ENCODE measurements at places on chromosomes 11 and 22.
A peak's percentile ranks its signal among the peaks of the same experiment; 100 is the strongest.

GRCh38 chr11:134519390-134519750, 107.3 kb upstream of the B3GAT1 start:
- no peak for DNase-seq

GRCh38 chr11:118607401-118608359, at the start of gene PHLDB1:
Gene PHLDB1, plus strand, starts transcription at chr11:118607615. Its CDS starts 6,222 bp downstream, at chr11:118613837.
- DNase-seq, result peak; percentile 58

DNA sequence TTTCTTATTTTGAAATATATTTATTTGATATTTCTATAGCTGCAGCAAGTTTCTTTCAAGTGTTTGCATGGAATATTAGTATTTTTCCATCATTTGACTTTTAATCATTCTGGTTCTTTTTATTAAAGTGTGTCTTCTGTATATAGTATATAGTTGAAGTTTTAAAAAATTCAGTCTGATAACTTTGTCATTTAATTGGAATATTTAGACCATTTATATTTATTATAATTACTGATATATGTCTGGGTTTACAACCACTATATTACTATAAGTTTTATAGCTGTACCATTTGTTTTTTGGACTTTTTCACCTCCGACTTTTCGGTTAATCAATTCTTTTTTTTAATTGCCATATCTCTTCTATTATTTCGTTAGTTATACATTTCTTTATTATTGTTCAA, 22.7 kb upstream of the ANO1 start:
- no peak for DNase-seq

DNA sequence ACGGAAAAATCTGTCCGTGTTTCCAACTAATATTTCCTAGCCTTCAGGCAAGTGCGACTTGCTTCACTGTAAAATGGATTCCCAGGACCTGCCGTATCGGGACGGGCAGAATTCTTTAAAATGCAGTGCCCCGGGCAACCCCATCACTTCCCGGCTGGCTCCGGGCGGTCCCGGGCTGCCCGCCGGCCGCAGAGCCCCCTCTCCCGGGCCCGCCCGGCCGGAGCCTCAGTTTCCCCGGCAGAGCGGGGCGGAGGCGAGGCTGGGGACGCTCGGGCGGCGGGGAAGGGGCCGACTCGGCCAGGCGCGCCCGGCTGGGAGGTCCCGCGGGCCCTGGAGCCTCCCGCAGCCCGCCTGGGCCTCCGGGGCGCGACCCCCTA, 84.2 kb upstream of the WNT7B start:
- no peak for DNase-seq

DNA sequence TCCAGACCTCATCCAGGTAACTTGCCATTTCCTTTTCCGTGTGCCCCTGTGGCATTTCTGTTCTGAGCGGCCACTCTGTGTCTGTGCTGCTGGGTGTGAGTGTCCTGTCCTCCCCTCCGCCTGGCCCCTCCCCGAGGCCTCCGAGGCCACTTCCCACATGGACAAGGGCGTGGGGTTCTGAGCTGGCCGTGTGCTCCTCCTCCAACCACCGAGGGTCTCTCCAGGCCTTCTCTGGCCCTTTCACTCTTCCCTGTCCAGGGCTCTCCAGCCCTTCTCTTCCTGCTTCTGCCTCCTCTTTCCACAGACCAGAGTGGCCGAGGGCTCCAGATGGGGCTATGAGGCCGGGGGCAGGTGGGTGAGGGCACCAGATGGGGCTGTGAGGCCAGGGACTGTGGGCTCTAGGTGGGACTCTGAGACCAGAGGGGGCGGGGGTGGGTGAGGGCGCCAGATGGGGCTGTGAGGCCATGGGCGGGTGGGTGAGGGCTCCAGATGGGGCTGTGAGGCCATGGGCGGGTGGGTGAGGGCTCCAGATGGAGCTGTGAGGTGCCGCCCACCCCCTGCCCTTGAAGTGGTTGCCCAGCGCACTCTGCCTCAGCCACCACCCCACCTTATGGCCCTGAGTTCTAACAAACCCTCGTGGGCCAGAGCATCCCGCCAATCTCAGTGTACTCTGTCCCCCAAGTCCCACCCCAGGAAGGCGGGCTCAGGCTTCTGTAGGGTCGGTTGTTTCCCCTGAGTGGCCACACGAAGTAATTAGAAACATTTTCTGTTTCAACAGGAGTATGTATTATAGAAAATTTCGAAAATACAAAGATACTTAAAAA, 24.1 kb downstream of the PTDSS2 start:
- DNase-seq, result no peak

DNA sequence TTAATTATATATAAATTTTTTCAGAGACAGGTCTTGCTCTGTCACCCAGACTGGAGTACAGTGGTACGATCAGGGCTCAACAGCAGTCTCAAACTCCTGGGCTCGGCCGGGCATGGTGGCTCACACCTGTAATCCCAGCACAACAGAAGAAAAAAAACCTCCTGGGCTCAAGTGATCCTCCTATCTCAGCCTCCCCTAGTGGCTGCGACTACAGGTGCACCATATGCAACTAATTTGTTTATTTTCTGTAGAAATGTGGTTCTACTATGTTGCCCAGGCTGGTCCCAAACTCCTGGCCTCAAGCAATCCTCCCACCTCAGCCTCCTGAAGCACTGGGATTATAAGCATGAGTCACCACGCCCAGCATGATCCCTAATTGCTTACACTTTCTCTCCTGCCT, 56.1 kb upstream of the SLC35C1 start:
- DNase-seq, result no peak

- no peak for DNase-seq
These were observed 73.3 kb upstream of the ALX4 start for GRCh38 chr11:44383246-44383645.

GRCh38 chr11:59560290-59560701, 49.0 kb downstream of the OR4D9 start:
- peak; percentile 57 for DNase-seq

DNA sequence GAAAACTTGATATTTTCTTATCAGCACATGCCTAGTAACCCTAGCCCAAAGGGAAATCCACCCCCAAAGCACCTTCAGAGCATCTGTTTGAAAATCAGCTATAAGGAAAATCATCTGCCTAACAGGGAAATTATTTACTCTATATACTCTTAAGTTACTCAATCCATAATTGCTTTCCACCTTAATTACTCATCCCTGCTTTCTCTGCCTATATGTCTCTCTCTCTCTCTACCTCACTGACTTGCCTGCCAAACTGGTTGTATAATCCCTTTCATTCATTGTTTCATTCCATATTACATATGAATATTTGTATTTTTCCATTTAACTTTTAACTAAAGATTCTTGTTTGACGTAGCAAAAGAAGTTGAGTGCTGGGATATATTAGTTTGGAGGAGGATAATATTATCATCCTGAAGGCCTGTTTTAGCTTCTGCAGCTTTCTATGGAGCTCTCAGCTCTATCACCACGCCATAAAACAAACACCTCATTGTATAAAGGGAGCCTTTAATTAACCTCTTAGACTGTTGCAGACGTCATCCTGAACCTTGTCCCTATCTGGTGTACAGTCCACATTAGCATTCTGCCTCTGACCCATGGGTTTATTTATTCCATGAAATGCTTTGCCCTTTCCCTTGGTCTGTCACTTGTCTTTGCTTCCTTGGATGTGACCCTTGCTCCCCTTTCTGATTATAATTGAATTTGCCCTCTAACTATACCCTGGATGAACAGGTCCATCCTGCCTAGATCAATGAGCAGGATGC, 98.9 kb downstream of the INSC start:
- DNase-seq, result no peak

- no peak for DNase-seq
These were observed 2.0 kb downstream of the SBF2 start for GRCh38 chr11:10291801-10292638.

- DNase-seq, result no peak
These were observed 150.7 kb downstream of the BRD1 start for GRCh38 chr22:49676783-49677494.

GRCh38 chr11:62450543-62451240, 31.9 kb downstream of the SCGB1A1 start:
- DNase-seq, result no peak

DNA sequence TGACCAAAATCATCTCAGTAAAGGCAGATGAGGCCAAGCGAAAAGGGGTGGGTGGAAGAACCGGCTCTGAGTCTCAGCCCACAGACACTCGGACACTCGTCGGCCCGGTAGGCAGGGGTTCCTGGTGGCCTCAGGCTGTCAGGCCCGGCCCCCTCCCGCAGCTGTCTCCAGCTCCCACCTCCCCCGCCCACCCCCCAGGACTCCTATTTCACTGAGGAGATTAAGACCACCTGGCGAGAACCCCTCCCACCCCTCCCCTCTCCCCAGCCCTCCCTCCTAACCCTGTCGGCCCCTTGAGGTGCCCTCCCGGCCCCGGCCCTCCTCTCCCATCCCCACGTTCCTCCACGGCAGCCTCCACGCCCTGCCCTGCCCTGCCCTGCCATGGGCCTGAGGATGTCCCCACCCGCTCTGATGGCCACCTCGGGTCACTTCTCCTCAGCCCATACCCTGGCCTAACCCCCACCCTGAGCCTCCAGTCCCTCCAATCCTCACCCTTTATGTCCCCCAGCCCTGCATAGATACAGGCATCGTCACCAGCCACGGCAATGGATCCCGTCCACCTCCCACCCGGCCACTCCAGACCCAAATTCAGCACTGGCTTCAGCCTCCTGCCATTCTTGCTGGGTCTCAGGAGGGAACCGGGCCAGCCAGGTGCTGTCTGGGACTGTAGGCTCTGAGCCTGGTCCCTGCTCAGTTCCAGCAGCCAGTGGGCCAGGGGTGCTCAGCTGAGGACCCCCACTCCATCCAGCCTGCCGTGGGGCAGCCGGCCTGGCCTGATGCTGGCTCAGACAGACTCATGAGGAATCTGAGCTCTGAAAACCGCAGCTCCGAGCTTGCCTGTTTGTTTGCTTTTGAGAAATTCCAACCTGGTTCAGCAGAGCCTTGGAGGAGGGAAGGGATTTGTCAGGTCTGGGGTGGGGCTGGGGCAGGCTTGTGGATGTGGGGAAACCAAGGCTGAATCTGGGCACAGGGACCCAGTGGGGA, 9.8 kb upstream of the TBX1 start:
- no peak for DNase-seq

- DNase-seq, result no peak
These were observed 551.0 kb downstream of the OPCML start for GRCh38 chr11:132981131-132981956.

DNA sequence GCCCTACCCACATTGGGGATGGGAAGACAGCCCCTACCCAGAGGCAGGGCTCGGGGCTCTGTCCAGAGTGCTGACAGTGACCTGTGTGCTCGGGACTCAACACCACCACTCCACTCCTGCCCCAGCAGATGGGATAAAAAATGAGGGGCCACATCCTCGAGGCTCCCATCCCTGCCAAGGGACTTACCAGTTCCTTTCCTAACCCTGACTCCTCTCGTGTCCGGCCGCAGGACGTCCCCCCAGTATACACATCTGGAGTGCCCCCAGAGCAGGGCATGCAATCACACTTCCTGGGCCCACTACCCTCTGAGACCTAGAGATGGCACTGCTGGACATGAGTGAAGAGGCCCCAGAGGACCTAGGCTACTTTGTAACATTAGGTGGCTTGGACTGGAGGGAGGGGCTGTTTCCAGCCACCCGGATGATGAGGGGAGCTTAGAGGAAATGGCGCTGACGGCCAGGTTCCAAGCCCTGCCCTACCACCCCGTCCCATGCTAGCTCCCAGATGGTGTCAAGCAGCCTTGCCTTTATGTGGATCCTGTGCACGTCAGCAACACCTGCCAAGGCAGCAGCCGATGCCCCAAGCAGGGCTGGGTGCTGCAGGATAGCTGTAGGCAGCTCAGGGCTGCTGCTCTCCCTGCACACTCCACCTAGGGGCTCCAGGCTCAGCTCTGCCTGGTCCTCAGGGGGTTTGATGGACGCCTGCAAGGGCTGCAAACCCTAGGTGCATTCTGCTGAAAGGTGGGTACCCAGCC, 86.6 kb downstream of the DGCR2 start:
- no peak for DNase-seq

- DNase-seq, result no peak
These were observed 125.9 kb downstream of the CCDC81 start for GRCh38 chr11:86500500-86501140.

DNA sequence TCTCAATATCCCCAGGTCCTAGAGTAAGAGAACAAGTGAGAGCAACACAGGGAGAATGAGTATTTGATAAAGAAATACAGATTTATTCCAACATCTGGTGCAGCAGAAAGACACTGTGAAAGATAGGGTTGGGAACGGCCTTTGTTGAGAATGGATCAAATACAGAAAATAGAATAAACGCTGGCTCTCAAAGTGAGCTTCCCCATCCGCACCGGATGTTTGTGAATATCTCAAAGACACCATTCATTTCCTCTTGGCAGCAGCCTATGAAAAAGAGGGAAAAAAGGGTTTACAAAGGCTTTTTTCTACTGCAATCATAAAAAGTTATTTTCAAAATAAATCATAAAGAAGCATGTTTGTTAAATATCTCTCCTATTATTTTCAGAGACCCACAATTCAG, 279.3 kb downstream of the CASP12 start:
- DNase-seq, result no peak

- DNase-seq, result peak; percentile 29
These were observed 28.5 kb downstream of the RCOR2 start for GRCh38 chr11:63888170-63889086.

DNA sequence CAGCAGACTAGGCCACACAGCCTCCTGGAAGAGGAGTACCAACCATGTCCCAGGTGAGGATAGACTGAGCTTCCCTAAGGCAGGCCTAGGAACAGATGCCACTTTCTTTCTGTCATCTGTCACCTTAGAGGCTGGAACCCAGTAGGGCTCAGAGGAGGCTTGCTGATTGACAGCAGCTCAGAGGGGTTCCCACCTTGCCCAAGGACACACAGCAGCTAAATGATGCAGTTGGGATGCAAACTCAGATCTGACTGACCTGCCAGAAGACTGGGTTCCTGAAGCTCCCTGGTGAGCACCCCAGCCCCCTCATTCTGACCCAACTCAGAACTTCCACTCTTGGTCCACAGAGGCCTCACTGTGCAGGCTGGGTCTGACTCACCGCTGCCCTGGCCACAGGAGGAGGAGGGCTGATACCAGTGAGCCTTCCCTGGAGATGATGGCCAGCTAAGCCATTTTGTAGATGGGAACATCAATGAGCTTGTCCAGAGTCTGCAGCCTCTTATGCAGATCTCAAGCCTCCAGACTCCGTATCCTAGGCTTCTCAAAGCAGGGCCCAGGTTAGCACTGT, 14.0 kb downstream of the CAPN5 start:
- DNase-seq, result no peak

DNA sequence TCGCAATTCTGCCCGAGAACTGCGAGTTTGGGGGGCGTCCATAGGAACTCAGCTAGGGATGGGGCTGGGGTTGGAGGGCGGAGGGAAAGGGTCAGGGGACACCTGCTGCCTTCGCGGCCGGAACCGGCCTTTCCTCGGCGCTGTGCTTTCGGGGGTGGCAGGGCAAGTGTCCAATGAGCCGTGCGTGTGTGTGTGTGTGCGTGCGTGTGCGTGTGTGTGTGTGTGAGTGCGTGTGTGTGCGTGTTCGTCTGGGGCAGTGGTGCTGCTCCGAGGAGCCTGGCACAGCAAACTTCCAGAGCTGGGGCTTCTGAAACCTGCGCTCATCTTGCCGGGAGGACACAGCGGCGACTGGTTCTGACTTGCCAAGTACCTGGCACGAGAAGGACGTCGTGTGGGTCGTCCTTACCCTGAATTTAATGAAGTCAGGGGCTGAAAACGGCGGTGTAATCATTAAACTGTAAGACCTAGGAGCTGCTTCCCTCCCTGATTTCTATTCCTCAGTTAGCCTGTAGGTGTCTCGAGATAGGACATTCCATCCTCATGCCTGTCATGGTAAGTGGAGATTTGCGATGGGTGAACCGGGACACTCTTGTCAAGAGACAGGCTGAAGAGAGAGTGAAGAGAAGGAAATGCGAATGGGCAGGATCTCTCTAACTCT, 27.0 kb upstream of the AMOTL1 start:
- DNase-seq, result no peak

GRCh38 chr11:65440831-65441499, 18.4 kb downstream of the NEAT1 start:
- no peak for DNase-seq

- peak; percentile 95 for DNase-seq
These were observed 23.9 kb upstream of the ZC3H12C start for GRCh38 chr11:110069158-110069737.
